ENCODE measurements at places on chromosomes 1 and 21.

DNA sequence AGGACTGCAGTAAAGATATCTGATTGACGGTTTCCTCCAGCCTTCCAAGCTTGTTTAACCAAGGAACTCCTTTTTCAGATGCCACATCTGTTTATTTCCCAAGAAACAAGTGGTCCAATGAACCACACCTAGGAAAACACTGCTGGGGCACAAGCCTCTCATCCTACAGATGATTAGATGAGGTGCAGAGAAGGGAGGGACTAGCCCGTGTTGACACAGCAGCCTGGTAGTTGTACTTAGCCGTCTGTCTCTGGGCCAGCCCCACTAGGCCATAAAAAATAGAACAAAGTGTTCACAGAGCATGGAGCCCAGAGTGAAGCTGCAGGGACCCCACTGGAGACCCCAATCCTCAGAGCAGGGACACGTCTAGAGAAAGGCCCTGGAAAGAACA is 32.1 kb downstream of the LRP8 start:
- no peak for DNase-seq

DNA sequence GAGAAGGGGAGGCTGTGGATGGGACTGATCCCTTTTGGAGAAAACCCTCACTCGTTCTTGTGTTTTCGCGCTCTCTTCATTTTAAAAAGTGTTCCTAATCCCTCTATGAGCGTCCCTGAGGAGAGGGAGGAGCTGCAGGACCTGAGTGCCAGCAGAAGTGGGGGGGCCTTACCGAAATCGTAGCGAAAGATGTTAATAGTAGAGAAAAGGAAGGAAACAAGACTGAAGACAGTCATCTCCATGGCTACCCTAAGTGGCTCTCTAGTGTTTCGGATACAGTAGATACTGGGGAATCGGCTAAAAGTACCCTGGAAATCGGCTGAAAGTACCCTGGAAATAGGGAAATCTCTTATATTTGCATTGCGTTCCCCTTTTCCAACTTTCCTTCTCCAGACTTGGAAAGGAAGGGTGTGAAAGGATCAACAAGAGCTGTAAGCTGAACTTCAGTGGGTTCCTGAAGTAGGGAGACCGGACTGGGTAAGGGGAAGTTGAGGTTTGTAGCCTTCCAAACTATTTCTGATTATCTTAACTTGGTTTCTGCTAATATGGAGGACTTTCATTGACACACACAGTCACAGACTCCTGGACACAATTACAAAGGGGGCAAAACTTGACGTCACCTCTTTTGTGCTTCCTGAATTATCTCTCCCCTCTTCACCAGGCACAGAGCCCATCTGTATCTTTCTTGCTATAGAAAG is 486 bp upstream of the DSTYK start:
- DNase-seq, result no peak

GRCh38 chr21:45508607-45509565 is 33.4 kb downstream of the SLC19A1 start:
- DNase-seq, result no peak

DNA sequence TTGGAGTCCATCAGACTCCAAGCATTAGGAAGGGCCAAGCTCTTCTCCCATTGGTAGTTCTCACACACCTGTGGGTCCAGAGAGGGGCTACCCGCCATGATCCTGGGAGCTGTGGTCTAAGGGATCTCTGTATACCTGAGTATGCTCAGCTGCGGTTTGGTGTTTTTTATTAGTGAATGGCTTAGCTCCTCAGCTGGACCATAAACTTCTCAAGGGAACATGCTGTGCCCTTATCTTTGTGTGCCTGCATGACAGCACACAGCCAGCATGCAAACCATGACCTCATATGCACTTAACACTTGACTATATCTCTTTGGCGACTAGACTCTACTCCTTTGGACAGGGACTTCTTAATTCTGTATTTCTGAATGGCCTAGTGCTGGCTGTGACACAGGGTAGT is 94.5 kb downstream of the CD58 start:
- DNase-seq, result no peak

DNA sequence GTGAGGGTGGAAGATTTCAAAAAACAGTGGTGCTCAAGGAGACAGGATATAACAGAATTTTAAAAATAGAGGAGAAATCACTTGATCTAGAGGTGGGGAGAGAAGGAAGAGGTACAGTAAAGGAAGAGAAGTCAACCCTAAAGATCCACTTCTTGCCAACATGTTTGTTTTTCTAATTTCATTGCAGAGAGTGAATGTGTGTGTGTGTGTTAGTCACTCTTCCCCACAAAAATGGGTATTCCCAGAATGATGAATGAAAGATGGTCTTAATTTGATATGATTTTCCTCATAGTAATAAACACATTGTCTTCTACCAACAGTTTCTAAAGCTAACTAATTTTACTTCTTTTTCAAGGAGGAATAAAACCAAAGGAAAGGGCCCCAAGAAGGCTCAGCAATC is 74.2 kb upstream of the NGF start:
- no peak for DNase-seq

DNA sequence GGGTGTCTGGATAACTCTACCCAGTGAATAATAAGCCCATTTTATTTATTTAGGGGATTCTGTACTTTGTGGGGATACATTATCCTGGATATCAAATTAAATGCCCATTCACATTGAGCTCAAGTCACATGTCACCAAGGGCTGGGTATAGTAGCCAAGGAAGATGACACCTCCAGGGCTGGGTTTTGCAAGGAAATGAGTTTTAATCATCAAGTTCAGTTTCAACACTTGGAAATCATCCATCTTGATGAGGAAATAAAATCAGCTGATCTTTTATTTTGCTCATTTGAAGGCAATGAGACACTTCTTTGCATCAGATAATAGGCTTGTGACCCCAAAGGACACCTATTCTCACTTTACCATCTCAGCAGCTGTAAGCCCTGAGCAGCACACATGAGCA is 80.0 kb upstream of the TNR start:
- DNase-seq, result no peak

- no peak for DNase-seq
Observed at GRCh38 chr1:10187026-10187334, 23.4 kb upstream of the KIF1B start.

DNA sequence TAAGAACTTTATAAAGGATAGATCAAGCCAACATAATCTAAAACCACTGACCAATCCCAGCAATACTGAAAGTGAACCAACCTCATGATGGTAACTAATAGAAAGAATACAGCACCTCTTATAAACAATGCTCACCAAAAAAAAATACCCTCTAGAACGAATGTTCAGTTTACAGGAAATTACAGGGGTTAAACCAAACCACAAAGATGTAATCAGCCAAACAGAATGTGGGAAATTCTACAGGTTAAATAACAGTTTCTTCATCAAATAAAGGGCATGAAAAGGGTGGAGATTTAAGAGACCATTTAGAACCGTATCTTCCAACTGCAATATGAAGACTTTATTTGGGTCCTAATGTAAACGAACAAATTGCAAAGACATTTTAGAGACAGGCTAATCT is 30.4 kb downstream of the ARID4B start:
- no peak for DNase-seq

DNA sequence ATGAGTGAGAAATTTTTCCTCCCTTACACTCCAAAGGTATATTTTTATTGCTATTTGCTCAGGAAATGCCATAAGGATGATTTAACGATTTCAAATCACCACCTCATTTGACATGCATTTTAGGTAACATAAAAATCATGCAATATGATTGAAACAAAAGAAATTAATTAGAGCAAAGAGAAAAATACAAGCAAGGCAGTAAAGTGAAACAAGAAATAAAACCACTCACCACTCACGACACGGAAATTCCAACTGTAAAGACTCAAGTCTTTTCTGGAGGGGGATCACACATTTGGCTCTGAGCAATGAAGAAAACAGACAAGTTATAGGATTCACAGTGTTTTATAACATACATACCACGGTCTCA is 86.8 kb upstream of the ARHGAP29 start:
- no peak for DNase-seq

DNA sequence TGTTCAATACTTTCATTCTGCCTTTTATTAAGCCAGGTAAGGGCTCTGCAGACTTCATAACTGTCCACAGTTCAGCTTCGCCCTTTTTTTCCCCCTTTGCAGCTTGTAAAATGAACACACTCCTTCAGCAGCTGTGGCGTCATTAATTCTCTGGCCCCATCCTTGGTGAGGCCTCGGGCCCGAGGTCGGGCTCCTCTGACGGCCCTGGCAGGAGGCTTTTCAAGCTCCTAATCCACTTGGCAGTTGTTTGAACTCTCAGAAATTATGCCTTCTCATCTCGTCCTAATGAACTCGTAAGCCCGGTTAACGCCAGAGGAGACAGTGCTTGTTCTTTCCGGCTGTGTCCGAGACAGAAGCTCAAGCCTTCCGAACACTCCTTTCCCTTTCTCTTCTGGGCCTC is 18.1 kb upstream of the EPHA8 start:
- no peak for DNase-seq

- DNase-seq, result peak; percentile 82
Observed at GRCh38 chr1:155083865-155084721, 5.5 kb downstream of the EFNA3 start.

DNA sequence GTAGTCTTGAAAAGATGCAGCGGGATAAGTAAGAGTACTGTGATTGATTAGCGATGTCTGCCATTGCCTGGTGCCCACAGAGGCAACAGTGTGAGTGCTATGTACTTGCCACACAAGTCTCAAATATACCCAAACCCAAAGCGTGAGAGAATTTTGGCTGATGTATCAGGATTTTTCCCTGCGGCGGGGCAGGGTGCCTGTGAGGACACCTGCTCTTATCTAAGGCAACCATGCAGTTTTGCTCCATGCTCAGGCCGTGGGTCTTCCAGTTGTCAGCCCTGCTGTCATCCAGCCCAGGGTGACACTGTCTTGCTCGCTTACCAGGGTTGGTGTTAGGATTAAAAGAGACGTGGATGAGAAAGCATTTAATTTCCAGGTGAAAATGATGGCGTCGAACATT is 202.7 kb downstream of the PTPRU start:
- DNase-seq, result no peak

DNA sequence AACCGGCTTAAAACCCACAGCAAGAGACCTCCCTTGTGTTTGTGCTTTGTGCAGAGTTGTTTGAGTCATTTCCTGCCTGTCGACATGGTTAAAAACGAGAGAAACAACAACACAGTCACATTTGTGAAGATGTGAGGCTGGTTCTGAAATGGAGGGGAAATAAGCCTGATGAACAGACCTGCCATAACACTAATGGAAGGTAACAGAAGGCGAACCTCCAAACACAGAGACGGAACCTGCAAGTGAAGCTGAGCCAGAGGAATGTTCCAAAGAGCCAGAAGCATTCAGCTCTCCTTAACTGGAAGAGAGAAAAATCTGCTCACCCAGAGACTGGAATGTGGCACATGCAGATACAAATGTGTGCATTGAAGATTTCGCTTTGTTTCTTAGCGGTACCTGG is 53.2 kb upstream of the RAVER2 start:
- DNase-seq, result no peak

GRCh38 chr1:6601923-6602668 is 573 bp downstream of the KLHL21 start:
- DNase-seq, result no peak
